ENCODE measurements at places on chromosomes 4 and X.

- DNase-seq: no peak
These were observed 15.7 kb upstream of the RUFY3 start for GRCh38 chr4:70706044-70706461.

GRCh38 chrX:29496636-29497180 is 718.7 kb upstream of the MAGEB2 start:
- DNase-seq: no peak

GRCh38 chr4:54937501-54937900 is 187.9 kb downstream of the KDR start:
- DNase-seq: no peak

GRCh38 chr4:67459164-67459563 is 86.1 kb downstream of the CENPC start:
- no peak for DNase-seq

- no peak for DNase-seq
These were observed 1743.9 kb downstream of the RPA4 start for GRCh38 chrX:98627645-98628044.

- DNase-seq: no peak
These were observed 43.8 kb downstream of the RAI2 start for GRCh38 chrX:17817251-17817650.

DNA sequence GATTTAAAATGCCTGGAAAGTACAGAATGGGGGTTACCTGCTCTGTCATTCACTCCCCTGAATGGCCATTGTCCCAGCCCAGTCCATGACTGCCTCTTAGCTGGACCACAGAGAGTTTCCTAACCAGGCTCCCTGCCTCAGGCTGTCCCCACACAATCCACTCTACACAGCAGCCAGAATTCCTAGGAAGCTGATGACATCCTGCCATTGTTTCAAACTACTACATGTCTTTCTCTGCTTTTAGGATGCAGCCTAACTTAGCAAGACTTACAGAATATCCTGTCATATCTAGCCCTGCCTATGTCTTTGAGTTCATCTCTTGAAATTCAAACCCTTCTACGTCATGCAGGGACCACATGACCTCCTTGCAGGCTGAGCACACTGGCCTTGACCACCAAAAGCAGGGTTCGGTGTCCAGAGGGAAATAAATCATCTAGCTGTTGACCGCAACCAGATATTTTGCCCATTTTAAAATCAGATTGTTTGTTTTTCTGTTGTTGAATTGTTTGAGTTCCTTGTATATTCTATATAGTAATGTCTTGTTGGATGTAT is 16.1 kb upstream of the CRMP1 start:
- DNase-seq: no peak

DNA sequence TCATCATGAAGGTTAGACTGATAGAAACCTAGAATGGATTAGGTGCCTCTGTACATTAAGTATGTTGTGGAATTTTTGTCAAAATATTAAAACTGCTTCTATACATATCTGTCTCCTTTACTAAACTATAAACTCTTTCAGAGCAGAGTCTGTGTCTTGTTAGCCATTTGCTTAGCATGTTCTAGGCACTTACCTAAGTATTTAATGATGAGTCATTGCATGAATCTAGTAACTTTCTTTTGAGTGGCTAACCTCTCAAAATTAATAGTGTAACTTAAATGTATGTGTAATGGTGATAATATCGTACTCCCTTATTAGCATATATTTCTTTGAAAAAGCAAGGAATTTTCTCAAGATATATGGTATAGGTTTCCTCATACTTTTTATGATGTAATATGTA is 57.8 kb downstream of the RAP1GDS1 start:
- DNase-seq: no peak

DNA sequence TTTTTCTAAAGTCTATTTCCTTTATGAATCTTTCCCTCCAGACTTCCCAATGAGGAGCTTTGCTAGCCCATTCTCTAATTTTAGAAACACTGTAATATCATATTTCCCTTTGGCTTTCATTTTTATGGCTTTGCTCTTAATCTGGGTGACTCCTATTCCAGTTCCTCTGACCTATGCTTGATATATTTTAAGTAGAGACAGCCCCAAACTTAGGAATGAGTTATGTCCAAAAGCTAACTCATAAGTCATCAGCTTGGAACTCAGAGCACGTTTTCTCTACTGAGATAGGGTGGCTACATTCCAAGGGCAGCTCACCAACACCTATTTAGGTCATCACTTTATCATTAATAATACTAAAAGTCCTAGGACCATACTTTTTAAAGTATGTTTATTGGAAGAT is 77.8 kb downstream of the OR13H1 start:
- DNase-seq: no peak

GRCh38 chr4:51855751-51856150 is 12.8 kb downstream of the DCUN1D4 start:
- no peak for DNase-seq

GRCh38 chr4:183757060-183757459 is 98.0 kb downstream of the TRAPPC11 start:
- peak; percentile 32 for DNase-seq

DNA sequence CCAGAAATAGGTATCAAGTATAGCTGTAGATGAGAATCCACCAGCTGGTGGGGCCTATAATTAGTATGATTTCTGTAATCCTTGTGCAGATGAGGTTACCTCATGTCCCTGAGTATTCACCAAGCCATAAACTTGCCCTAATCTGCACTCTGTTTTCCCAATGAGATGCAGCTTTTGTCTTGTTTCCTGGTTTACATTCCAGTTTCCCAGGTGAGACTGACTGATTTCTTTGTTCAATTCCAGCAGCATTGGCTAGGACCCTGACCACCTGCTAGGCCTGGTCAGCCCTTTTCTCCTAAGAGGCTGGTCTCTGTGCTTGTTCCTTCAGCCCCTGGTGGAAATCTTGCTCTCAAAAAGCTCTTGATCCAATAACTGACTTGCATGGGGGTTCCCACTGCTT is 44.6 kb downstream of the GABRB1 start:
- DNase-seq: no peak

GRCh38 chrX:71181558-71181909 is 36.9 kb downstream of the NLGN3 start:
- peak; percentile 35 for DNase-seq

- no peak for DNase-seq
These were observed 344.4 kb downstream of the UNC5C start for GRCh38 chr4:95204267-95204844.

DNA sequence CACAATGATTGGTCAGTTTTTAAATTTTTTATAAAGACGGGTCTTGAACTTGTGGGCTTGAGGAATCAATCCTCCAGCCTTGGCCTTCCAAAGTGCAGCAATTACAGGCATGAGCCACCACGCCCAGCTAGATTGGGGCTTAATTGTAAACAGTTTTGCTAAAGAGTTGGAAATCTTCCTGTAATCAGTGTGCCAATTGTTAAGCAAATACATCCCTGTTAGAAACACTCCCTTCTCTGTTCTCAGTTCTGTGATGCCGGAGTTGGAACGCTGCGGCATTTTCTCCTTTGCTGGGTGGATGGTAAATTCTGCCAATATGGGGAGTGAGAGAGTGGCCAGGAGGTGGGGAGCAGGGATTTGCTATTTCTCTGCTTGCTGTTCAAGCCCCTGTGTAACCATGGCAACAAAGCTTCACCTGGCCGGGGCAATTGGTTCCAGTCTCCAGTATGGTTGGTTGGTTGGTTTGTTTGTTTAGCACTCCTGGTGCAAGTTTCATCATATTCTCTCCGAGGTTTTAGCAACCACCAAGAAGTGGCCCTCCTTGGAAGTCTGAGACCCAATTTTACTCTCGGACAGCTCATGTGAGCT is 3.0 kb upstream of the SPATA4 start:
- no peak for DNase-seq

- no peak for DNase-seq
These were observed 144.4 kb upstream of the RADX start for GRCh38 chrX:106467422-106467821.

- DNase-seq: peak; percentile 33
These were observed 2.7 kb downstream of the BCOR start for GRCh38 chrX:40094900-40095582.

GRCh38 chrX:22690116-22690515 is 309.6 kb upstream of the DDX53 start:
- no peak for DNase-seq

- DNase-seq: no peak
These were observed 243.9 kb downstream of the TRIML1 start for GRCh38 chr4:188383180-188383579.

- DNase-seq: no peak
These were observed 60.0 kb downstream of the SLC9B1 start for GRCh38 chr4:102959496-102959895.

DNA sequence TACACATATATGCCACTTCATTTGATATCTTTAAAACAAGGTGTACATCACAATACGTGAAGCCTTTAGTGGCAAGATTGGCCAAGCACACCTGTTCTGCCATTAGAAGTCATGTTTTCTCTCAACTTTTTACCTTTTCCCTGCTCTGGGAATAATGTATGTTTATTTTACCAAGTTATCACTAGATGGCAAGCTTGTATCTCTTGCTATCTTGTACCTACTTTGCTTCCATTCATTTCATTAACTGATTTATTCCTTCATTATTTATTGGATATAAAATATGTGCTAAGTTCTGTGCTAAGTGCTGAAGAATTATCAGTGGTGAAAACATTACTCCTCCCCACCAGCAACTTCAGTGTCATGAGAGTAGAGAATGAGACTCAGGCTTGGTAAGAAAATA is 245.5 kb downstream of the ANK2 start:
- no peak for DNase-seq

- DNase-seq: no peak
These were observed 133.7 kb upstream of the NDP start for GRCh38 chrX:44106864-44107263.

GRCh38 chr4:112299721-112300120 is 2.6 kb downstream of the ALPK1 start:
- no peak for DNase-seq

DNA sequence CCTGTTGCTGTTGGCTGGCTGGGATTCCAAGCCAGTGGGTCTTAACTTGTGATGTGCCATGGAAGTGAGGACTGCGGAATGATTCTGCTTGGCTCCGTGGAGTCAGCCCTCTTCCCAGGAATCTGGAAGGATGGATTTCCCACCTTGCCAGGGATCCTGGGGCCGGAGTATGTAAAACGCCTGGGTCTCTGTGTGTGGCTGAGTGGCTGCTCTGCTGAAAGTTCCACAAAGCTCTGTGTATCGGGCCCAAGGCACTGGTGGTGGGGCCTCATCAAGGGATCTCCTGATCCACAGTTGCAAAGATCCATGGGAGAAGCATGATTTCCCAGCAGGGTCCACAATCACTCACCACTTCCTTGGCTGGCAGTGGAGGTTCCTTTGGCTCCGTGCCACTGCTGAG is 24.1 kb upstream of the TMEM271 start:
- no peak for DNase-seq

- DNase-seq: no peak
These were observed 63.9 kb downstream of the PTCHD1 start for GRCh38 chrX:23398570-23398969.

- no peak for DNase-seq
These were observed 21.2 kb upstream of the TAB3 start for GRCh38 chrX:30910124-30910860.

DNA sequence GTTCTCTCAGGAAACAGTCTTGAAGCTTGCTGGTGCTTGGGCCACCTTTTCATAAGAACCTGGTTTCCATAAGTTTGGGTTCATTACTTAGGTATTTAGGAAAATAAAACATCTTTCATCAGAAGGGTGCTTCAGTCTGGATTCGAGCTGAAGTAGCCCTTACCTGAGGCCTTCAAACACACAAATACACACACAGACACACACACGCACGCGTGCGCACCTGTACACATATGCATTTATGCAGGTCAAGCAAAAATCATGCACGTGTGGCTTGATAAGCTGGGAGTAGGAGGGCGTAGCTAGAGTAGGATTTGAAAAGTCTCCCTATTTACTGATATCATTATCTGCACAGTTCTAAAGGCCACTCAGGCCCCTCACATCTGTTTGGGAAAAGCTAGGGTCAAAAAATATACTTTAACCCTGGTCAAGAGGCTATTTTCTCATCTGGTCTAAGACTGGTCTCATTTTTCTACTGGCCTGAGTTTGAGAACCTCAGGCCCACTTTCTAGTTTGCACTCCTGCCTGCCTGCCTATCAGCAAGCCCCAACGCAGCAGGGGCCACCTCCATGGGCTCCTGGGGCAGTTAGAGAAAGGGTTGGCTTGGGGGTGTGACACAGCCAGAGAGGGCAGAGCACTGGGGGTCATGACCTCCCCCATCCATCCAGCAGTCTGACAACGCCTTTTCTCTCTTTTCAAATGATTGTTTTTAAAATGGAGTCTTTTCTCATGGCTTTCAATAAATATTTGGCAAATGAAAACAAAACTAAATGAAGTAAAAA is 64.3 kb downstream of the RASL11B start:
- DNase-seq: no peak

DNA sequence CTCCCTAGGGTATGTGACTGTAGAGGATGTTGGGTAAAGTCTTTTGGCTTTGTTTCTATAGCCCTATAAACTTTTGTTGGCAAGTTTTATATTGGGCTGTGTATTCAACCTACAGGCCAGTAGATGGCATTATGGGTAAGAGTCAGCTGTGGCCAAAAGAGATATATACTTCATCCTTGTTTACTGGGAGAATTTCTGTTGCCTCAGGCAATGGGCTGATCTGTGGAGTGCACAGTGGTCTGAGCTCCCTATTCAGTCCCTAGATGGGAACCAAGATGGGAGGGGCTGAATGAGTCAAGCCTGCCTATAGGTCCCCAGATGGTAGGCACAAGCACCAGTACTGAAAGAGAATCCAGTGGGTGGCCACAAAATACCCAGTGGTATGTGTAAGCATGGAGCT is 580.6 kb downstream of the EPHA5 start:
- DNase-seq: no peak

- no peak for DNase-seq
These were observed 10.4 kb upstream of the MSX1 start for GRCh38 chr4:4849106-4849505.

DNA sequence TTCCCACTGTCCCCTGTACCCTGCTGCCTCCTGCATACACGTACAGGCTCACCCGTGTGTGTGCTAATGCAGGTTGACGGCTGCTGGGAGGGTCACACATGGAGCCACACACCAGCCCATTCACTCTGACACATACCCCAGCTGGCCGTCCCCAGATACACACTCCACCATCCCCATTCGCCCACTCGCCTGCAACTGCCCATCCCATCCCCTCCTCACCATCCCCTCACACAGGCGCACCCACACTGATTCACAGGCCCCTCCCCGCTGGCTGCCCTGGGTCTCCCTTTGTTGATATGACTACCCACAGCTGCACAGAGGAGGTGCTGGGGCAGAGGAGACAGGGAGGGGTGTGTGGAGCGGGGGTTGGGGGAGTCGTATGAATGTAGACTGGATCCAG is 25.7 kb downstream of the PJA1 start:
- DNase-seq: no peak

Measured in femur (tissue), 1 donor.